ENCODE measurements at places on chromosomes 3 and 15. TPM values are rescaled to one million over a fixed set of nuclear protein-coding genes. Genes with fewer than 3 reads are reported as not detected.

TGFBR2 gene
- 55.9 TPM for total RNA-seq

USP19 gene
- total RNA-seq = 86.7 TPM

KPNA1 gene
- 76.7 TPM for total RNA-seq

GOLGA6L7 gene
- not detected for total RNA-seq

LYSMD2 gene
- total RNA-seq = 6.0 TPM

CFAP20DC gene
- total RNA-seq = 13.8 TPM
